Ascending aorta (tissue), 2 donors: ENCODE measurements at places on chromosomes 2 and 18. TPM values are rescaled to one million over a fixed set of nuclear protein-coding genes. Genes with fewer than 3 reads are reported as not detected.

The MRPS5 gene
- total RNA-seq = 30.1 TPM

DNA sequence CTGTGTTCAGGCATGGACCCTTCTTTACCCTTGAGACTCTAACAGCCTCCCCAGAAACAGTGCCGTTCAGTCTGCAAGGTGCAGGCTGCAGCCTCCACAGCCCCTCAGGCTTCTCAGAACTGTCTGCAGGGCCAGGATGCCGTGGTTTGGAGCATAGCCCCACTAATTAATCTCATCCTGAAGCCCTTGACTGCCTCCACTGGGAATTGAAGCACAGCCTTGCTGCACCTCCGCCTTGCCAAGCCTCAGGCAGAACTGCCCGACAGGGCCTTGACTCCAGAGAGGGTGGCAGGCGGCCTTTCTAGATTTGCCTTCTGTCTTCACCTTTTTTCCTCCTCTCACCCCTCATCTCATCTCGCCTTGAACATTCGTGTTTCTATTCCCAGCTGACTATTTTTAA lies 119.8 kb downstream of the NRP2 start:
- no peak for DNase-seq

GRCh38 chr2:152686321-152686720 lies 30.9 kb downstream of the PRPF40A start:
- no peak for DNase-seq

- DNase-seq = peak; percentile 48
These were observed 68.0 kb upstream of the RAB6C start for GRCh38 chr2:129911363-129912065.

GRCh38 chr18:54466248-54467005 lies 108.7 kb downstream of the C18orf54 start:
- DNase-seq = no peak
